ENCODE measurements at places on chromosomes 1 and 21.

DNA sequence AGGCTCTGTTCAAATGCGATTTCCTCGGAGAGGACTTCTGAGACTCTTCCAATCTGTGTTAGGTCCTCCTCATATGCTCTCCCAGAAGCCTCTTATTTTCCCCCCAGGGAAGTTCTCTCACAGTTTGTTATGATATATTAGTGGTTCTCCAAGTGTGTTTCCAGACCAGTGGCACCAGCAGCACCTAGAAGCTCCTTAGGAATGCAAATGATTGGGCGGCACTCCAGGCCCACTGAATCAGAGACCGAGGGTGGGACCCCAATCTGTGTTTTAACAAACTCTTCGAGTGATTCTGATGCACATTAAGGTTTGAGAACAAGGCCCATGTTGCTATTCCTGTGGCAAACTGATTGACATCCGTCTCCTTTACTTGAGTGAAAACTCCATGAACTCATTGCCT, 63.0 kb downstream of the NMNAT2 start:
- DNase-seq = no peak

- peak; percentile 30 for DNase-seq
Observed at GRCh38 chr1:42358791-42359190, 21.8 kb upstream of the RIMKLA start.

DNA sequence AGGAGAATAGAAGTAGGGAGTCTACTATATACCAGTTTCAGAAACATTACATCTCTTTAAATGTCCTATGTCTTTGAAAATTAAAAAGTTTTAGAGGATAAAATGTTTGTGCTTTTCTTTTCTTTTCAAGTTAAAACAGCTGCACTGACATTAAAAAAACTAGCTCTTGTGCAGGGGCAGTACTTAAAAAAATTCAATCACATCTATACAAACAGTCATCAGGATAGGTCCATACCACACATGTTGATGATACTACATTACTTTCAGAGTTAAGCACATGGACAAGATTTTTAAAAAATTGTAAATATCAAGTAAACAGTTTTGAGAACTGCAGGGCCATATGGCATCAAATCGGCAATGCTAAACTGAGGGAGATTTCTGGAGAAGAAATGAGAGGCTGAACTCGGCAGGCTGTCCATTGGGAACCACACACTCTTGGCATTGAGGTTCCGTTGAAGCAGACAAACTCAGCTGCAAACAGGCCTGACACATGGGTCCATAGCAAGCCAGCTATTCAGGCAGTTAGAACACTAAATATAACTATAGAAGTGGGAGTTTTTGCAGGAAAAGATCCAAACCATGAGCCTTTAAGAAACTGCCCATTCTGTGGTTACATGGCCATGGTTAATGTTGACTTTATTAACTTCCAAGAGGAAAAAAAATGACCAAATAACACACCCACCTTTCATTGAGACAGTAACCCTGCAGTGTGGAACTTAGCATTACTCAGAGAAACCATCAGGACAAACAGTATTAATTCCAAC, 84.5 kb upstream of the BCL10 start:
- no peak for DNase-seq

DNA sequence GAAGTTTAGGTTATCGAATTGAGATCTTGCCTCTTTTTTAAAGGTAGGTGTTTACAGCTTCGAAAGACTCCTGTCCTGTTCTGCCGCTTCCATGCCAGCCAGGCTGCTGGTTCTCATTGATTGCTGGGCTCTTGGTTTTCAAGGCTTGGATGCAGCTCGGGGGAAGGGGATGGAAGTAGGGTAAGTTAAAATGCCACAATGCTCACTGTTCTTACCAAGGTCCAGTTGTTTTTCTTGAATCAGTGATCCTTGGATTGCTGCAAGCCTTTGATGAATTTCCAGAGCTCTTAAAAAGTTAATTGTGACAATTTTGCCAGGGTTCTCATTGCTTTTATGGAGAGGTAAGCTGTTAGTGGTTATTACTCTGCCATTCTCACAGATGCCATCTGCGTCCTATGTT, 74.9 kb downstream of the PCBP3 start:
- no peak for DNase-seq

GRCh38 chr1:178633056-178633455, 92.0 kb upstream of the RALGPS2 start:
- no peak for DNase-seq
